ENCODE measurements at places on chromosomes 1 and 21. TPM values are rescaled to one million over a fixed set of nuclear protein-coding genes. Genes with fewer than 3 reads are reported as not detected.

The AVPR1B gene
- total RNA-seq, result not detected

The ALX3 gene
- not detected for total RNA-seq

The NBPF6 gene
- not detected for total RNA-seq

The IRF6 gene
- 21.8 TPM for total RNA-seq

The OSCP1 gene
- total RNA-seq, result 5.9 TPM

- no peak for DNase-seq
Measured at GRCh38 chr1:29685387-29685786, 449.1 kb downstream of the PTPRU start.

DNA sequence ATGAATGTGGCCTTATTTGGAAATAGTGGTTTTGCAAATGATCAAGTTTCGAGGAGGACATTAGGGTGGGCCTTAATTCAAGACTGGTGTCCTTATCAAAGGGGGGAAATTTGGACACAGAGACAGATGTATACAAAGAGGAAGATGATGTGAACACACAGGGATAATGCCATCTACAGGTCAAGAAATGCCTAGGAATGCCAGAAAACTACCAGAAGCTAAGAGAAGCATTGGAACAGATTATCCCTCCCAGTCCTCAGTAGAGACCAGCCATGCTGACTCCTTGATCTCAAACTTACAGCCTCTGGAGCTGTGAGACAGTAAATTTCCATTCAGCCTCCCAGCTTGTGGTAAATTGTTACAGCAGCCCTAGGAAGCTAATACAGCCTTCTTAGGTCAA lies 151.4 kb downstream of the PTGER3 start:
- no peak for DNase-seq

- DNase-seq, result no peak
Measured at GRCh38 chr1:40059338-40059959, 18.9 kb downstream of the CAP1 start.

DNA sequence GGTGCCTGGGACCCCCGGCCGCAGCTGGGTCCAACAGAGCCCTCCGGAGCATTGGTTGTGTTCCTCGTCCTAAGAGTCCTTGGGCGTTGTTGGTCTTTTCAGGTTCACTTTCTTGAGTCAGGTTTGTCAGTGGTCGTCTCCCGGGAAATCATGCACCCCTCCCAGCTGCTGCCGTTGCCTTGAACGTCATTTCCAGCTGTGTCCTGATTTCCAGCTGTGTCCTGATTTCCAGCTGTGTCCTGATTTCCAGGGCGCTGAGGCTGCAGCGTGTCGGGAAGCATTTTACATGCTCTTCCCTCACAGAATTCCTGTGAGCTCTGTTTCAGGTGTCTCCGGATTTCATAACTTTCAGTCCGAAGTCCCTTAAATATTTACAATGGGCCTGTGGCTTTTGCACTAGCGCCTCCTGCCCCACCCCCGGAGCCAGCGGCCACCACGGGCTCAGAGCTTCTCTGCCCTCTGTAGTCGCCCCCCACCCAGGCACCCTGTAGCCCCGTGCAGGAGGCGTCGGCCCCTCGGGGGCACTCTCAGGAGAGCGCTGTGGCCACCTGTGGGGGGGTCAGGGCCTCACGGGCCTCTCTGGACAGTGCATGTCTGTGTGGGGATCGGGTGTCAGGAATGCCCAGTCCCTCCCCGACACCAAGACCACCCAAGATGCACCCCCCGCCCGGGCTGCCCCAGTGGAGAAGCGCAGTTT lies 66.7 kb downstream of the COL18A1 start:
- DNase-seq, result peak; percentile 57

GRCh38 chr21:40923901-40924300 lies 76.9 kb upstream of the DSCAM start:
- no peak for DNase-seq
